ENCODE measurements at places on chromosomes 1 and 21.
A peak's percentile ranks its signal among the peaks of the same experiment; 100 is the strongest.

DNA sequence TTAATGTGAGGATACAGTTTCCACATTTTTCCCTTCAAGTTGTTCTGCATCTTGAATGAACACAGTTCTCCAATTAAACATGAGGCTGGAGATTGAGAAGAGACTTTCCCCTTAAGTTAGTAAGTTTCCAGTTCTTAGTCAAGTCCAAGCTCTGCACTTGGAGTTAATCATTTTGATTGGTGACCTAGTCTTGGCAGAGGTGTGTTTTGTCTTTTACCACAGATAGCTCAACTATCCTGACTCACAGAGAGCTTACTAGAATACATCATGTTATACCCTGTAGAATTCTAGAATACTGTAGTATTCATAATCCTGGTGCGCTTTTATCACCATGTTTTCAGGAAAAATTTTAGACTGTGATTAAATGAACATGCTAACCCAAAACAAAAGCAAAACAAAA, 129.2 kb downstream of the CYYR1 start:
- no peak for ATAC-seq

DNA sequence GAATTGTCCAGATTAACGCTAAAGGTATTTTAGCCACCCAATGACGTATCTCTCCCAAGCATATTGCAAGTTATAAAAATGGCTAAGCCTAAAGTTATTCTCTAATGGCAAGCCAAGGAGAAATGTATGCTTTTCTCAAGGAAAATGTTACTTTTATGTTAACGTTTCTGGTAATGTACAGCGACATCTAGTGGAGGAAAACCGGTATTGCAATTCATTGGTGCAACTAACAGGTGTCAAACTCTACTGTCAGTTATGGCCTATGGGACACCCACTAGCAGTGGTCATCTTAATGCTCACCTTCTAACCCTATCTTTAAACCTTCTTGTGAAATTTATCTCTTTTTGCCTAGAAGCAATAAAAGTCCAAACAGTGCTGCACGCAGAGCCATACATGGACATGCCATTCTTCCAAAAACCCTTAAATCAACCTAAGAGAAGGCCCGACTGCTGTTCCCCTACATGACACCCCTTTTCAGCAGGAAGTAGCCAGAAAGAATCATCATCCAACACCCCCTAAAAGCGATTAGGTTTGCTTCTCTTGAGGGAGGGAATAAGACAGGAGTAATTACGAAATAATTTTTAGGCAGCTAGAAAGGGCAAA, 68.7 kb upstream of the LRIF1 start:
- no peak for ATAC-seq

- ATAC-seq = no peak
These were observed 2.3 kb downstream of the MTMR11 start for GRCh38 chr1:149934356-149934755.

DNA sequence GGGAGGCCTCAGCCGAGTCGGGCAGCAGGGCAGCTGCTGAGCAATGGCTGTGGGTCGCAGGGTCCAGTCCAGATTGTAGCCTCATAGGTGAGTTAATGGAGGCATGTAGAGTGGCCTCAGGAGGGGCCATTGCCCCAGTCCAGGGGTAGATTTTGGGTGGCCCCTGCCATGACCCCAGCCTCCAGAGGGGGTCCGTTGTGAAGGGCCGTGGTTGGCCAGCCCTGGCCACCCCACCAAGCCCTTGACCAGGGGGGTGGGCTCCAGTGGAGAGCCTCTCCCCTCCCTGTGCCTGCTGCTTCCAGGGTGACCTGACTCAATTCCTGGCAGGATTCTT, 26.1 kb downstream of the TRPM2 start:
- no peak for ATAC-seq

DNA sequence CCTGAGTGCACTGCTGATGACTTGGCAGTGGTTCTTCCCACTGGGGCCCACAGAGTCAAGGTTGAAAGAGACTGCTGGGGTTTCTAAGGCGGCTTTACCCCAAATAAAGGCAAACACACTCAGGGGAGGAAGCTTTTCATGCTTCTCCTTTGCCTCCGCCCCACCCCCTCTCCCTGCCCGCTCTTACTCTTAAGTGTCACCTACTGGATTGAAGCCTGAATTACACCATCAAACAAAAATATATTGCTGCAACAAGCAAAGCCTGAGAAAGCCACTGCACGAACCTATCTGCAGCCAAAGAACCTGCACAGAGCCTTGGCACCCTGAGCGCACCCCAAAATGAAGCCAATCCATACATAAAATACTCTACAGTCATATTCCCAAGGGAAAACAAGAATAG, 63.1 kb downstream of the PTGFR start:
- ATAC-seq = no peak

DNA sequence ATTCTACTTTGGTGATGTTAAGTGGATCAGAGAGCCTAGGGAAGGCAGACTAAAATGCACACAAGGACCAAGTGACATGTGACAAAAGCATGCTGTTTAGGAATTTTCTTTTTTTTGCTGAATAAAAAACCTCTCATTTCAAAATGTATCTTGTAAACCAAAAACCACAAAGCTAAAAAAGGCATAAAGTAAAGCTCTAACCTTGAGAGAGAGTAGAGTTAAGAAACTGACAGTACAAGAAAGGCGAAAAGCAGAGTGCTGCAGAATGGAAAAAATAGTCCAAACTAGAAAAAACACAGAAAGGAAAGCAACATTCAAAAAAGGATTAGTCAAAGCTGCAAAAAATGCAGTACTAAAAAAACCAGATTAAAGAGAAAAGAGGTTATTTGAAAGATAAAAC, 76.5 kb downstream of the EPS15 start:
- no peak for ATAC-seq

DNA sequence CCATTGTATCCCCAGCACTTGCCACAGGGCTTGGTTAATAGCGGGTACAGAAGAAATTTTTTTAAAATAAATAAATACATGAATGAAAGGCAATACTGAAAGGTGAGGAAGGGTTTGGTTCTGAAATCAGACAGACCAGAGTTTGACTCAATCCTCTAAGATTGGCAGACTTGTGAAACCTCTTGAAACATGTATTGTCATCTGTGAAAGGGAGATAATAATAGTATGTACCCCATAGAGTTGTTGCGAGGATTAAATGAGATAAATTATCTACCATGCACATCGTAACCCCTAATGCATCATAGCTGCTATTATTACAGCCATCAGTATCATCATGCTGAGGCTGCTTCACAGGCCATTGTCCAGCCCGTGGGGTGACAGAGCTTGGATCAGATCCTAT, 41.4 kb downstream of the S1PR1 start:
- ATAC-seq = peak; percentile 62

- ATAC-seq = no peak
These were observed 19.7 kb downstream of the KPNA6 start for GRCh38 chr1:32127409-32128198.

- ATAC-seq = no peak
These were observed at the start of gene S100A5 for GRCh38 chr1:153540394-153541361. Gene S100A5 (minus strand): TSS chr1:153540934. CDS start chr1:153540191, 743 bp downstream.

DNA sequence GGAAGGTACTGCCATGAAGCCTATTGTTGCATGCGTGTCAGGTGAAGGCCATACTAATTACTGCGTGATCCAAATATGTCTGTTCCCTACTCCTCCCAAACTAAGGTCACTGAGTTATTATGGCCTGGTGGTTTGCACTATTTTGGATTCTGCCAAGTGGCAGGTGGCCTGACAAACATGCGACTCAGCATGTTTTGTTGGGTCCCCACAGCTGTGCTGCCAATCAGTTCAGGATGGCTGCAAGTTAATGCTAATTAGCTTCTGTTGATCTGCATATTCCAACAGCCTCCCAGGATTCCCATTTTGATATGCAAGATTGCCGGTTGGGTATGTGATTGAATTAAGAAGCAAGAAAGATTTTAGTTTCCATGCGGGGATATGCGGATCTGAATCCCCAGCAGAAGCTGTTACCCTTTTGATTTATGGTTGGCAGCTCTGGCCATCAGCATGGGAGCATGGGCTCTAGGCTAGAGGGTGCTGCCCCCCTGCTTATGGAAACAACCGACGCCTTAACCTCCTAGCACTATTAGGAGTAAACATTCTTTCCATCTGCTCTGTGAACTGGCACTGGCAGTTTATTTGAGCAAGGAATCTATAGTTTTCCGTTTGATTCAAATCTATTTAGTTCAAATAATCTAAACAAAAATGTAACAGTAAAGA, 429.8 kb upstream of the C1orf87 start:
- no peak for ATAC-seq

DNA sequence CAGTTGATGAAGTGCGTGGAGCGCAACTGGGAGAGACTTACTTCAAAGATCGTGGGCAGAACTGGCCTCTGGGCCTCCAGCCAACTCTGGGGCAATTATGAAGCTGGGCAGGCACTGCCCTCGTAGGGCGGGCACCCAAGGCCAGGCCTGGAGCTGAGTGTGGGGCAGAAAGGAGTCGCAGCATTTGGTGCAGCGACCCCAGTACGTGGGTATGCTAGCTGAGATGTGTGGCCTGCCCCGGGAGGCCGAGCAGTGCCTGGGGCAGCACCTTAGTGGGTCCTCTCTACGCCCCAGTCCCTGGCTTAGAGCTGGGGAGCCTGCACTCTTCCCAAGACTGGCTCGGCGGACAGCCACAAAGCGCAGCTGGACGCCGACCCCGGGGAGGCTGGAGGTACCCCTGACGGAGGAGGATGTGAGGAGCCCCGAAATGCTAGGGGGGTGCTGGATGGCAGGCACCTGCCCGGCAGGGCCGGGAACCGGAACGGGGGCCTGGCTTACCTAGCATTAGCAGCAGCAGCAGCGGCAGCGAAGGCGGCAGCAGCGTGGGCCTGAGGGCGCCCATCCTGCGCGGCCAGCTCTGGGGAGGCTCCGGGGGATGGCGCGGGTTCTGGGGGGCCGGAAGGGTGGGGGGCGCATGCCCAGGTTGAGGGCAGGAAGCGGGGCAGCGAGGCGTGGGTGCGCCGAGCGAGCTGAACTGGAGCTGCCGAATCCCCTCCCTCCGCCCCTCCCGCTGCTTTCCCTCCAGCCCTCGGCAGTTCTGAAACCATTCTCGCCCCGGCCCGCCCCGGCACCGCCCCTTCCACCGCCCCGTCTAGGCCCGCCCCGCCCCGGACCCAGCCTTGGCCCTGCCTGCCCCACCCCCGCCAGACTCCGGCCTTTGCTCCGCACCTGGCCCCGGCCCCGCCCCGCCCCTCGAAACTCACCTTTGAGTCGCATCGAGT, at the start of gene IGSF8:
TSS of gene IGSF8 (minus strand) at position 709 of the 941 bp plus-strand sequence. CDS start at position 562, 147 bp downstream.
- ATAC-seq = peak; percentile 64

GRCh38 chr1:116574581-116575291, 3.9 kb upstream of the CD58 start:
- ATAC-seq = no peak

- ATAC-seq = no peak
These were observed 46.9 kb upstream of the LIN9 start for GRCh38 chr1:226355669-226356551.

DNA sequence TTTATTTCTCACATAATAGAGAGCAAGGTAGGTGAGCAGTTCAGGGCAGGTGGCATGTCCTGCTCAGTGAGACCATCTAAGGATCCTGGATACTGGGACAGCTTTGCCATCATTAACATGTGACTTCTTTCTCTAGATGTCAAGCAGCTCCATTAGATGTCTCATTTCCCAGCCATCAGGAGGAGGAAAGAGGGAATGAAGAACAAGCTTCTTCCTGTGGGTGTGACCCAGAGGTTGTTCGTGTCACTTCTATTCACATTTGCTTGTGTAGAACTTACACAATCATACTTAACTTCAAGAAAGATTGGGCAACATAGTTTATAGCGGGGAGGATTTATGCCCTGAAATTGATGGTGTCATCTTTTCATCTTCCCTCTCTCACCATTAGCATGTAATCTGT, 169.2 kb upstream of the B3GALT2 start:
- ATAC-seq = no peak

DNA sequence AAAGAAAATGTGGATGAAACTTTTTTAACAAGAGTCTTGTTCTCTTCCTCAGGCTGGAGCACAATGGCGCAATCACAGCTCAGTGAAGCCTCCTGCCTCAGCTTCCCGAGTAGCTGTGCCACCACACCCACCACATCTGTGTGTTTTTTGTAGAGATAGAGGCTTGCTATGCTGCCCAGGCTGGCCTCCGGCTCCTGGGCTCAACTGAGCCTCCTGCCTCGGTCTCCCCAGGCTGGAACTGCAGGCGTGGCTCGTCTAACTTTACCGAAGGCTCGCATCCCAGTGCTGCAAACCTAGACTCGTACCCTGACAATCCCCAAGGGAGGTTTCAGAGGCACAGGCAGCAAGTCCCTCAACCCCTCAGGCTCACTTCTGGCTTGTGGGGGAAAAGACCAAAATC, 14.5 kb downstream of the SSU72 start:
- ATAC-seq = no peak

DNA sequence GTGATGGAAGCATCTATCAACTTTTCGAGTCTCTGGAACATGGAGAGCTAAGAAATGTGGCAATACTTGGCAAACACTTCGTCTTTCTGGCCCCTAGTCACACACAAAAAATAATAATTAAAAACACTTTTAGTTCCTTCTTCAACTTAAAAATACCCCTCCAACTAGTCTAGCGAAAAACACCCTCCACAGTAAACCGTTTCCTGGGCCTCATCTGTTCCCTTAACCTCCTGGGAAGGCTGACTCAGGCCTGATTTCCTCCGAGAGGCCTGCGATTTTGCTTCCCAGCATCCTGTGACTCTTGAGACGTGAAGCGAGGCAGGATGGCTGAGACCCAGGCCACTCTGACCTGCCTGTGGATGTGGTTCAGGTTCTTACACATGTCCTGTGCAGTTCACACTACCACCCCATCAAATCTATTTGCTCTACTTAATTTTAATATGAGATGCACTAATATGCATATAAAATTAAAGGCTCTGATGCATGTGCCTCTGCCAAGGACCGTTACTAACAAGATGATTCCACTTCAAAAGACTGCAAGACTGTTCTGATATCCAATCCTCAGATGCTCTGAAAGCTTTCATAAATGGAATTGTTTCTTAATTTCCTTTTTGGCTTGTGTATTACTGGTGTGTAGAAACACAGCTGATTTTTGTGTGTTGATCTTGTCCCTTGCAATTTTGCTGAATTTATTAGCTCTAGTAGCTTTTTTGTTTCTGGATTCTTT, 3.5 kb downstream of the NAV1 start:
- no peak for ATAC-seq

- ATAC-seq = peak; percentile 82
These were observed 16.0 kb upstream of the CHIA start for GRCh38 chr1:111274653-111275052.

DNA sequence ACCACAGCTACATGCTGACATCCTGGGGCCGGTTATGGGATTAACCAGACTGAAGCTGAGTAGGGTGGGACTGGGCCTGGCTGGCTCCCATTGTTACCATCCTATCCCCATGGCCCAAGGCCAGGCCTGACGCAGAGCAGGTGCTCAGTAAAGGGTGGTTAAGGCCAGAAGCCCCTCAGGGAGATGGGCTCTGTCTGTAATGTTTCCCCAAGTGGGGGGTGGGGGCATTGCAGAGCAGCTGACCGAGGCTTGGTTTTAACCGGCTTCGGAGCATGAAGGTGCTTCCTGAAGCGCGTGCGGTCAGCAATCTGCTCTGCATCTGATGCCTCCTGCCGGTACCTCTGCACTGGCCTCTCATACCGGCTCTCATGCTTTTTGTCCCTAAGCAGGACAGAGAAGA, 83.4 kb upstream of the ACTL8 start:
- no peak for ATAC-seq

Data from activated CD4-positive, CD25-positive, alpha-beta regulatory T cell treated with anti-CD3 and anti-CD28 coated beads, Interleukin-2, amount 50 U/mL, for 24 hours (primary cell).